Epithelial cell of proximal tubule (primary cell): ENCODE measurements at places on chromosomes 7 and 10. TPM values are rescaled to one million over a fixed set of nuclear protein-coding genes. Genes with fewer than 3 reads are reported as not detected.

GRCh38 chr10:107442035-107442505 is 277.6 kb upstream of the SORCS1 start:
- DNase-seq, result peak; percentile 56

DNA sequence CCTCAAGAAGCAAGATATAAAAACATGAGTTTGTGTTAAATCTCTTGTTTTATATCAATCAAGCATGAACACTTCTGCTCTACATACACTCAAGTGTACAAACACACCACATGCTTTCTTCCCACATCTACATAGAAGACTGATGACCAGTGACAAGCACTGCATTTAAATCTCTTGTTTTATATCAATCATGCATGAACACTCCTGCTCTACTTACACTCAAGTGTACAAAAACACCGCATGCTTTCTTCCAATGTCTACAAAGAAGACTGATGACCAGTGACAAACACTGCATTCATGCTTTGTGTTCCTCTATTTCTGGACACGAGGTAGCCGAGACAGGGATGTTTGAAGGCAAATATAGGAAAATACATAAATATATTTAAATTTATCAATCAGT is 642.0 kb upstream of the PFKP start:
- DNase-seq, result no peak

- DNase-seq, result no peak
Measured at GRCh38 chr10:57362811-57363210, 904.9 kb downstream of the IPMK start.

- DNase-seq, result no peak
Measured at GRCh38 chr10:98331885-98332284, 63.9 kb upstream of the LOXL4 start.

DNA sequence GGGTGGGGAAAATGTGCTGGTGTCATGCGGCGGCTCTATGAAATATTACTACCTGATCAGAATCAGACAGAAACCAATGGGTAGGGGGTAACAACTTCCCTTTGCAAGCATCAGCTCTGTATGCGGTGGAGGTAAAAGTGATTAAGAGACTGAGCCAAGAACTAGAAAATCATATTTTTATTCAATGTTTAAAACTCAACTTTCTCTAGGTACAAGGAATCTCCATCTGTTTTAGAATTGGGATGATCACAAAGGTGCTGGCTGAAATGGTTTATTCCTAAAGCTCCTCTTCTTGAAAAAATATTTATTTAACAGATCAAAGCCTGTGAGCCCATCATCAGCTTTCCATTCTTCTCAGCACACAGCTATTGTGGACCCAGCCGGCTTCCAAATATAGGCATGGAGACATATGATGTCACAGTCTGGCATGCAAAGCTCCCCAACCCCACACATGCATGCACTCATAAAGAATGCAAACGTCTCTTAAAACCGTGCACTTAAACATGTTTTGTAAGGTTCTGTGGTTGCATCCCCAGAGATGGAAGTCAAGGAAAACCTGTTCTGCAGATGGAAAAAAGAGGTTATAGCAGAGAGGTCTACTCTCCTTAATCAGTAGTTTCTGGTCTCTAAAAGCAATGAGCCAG is 126.0 kb downstream of the SKIDA1 start:
- DNase-seq, result peak; percentile 22

DNA sequence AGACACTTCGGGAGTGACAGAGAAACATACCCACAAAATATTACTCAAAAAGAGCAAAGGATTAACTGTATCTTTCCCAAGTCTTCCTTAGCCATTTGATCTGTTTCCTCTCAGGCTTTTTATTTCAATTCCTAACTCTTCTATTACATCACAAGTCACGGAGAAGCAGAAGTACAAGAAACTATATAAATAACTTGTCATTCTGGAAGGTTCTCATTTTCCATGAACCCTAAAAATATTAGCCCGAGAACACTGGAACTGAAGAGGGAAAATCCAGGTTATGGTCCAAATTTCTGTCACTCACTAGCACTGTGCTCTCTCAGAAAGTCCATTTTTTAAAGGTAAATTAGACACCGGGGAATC is 98.0 kb downstream of the GRB10 start:
- DNase-seq, result no peak

DNA sequence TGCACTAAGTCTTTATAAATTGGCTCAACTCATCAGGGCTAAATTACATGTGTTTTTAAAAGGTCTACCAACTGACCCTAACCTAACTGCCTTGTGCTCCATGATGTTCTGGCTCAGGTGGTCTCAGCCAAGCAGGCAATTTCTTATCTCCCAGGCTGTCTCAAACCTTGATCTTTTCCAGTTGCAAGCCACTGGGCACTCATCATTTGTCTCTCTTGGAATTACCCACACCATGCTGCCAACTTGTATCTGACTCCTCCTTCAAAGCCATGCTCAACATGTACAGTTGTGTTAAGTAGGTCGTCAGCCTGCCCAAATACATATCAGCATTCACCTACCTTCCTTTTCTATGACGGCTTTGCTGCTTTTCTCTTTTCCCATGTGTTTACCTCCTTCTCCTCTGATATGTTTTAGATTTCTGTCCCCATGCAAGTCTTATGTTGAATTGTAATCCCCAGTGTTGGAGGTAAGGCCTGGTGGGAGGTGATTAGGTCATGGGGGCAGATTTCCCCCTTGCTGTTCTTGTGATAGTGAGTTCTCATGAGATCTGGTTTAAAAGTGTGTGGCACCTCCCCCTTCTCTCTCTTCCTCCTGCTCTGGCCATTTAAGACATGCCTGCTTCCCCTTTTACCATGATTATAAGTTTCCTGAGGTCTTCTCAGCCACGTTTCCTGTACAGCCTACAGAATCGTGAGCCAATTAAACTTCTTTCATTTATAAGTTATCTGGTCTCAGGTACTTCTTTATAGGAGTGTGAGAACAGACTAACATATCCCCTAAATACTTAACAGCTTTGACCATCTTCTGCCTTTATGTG is 130.0 kb downstream of the ELAPOR2 start:
- no peak for DNase-seq

DNA sequence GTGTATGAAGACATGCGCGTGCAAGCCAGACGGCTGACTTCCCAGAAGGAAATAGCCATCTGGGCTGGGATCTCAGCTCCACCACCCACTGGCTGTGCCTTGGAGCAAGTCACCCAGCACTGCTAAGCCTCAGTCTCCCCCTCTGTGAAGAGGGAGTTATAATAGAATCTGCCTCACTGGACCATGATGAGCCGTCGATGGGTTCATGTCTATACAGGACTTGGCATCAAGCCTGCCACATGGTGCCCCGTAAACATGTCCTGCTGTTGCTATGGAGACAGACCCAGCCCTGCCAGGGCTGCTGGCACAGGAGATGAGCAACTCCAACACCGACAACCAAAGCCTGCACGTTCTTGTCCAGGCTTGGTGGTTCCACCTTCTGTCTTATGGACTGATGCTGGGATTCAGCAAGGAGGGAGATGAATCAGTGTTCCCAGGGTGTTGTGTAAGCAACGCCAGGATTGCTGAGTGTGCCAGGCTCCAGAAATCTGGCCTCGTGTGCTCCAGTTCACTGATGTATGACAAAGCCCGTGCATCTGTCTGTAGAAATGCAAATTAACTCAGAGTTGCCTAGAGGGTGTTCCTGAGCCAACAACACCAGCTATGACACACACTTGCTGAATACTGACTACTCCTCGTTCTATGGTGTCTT is 5.6 kb downstream of the GPR15LG start:
- peak; percentile 96 for DNase-seq

DNA sequence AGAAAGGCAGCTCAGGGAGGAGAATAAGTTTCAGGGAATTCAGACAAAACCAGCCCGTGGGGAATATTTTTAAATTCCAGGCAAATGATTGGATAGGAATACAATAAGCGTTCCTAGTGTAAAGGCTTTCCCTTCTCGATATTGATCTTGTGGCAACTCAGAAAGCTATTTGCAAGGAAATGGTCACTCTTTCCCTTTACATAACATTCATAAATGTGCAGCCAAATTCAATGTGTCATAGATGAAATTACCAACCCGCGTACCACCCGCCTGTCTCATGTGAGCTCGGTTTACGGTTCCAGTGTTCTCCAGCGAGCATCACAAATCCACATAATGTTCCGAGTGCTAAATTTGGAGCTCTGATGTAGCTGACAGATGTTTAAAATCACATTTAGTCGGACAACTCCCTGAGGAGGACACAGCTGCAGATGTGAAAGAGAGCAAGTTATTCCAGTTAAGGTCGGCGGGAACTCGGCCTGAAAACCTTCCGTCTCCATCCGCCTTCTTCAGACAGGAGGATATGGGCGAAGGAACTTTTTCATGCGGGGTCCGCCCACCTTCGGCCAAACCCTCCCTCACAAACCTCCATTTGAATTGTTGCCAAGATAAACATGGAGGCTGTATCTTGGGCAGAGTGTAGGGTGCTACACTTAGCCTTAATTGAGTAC is 327.0 kb downstream of the RNLS start:
- no peak for DNase-seq

GRCh38 chr10:70348228-70348850 is 34.1 kb downstream of the LRRC20 start:
- no peak for DNase-seq

- DNase-seq, result no peak
Measured at GRCh38 chr10:74863551-74863950, 37.2 kb downstream of the KAT6B start.

GRCh38 chr7:25803117-25803887 is 348.7 kb upstream of the NFE2L3 start:
- DNase-seq, result no peak

- no peak for DNase-seq
Measured at GRCh38 chr10:121481180-121481579, 117.1 kb downstream of the FGFR2 start.

DNA sequence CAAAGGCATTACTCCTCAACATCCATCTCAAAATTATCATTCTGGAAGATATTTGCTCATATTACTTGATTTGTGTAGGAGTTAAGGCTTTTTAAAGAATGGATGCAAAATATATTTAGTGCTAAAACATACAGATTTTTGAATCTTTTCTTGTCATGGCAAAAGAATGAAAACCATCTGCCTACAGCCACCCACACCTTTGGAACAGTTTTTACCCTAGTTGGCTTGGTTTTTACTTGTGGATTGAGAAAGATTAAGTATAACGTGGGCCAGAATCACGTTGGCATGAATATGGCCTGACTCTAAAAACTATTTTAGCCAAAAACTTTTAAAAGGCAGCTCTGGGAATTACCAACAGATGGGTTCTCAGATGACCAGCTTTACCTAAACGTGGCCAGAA is 128.2 kb downstream of the SPAG6 start:
- DNase-seq, result no peak

GRCh38 chr7:95867309-95867708 is 95.0 kb downstream of the DYNC1I1 start:
- DNase-seq, result no peak

DNA sequence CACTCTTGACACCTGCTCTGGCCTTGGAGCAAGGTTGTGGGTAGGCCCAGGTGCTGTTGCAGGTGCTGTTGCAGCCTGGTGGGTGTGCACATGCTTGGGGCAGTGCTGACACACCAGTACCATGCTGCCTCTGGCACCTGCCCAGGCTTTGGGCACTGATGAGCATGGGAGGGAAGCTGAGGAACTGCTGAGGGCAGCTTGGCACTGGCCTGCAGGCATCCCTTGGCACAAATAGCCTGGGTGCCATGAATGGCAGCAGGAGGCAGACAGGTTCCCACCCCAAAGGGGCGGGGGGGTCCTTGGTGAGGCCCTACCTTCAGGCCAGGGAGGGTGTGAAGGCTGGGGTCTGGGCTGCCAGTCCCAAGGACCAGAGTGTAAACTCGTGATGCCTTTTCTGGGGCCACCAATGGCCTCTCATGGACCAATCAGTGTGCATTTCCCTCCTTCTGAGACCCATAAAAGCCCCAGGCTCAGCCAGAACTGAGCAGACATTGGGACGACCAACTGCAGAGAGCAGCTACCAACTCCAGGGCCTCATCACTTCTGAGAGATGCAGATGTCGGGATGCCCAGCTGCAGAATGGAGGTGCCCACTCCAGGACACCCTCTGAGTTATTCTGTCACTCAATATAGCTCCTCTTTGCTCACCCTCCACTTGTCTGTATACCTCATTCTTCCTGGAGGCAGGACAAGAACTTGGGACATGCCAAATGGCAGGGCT is 547.4 kb downstream of the ZWINT start:
- no peak for DNase-seq

DNA sequence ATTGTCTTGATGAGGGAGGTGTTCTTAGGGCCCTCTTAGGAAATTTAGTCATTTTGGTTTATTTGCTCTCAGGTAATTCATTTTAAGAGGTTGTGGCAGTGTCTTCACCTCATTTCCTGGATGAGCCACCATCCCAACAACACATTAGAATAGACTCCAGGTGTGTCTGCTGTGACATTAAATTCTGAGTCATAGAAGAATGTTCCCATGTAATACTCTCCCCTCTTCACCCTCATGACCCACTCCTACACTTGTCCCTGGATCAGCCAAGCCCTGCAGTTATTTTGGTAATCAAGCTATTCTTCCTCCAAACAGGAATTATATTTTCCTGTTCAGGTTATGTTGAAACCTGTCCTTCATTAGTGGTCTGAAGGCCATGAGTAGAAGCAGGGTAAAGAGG is 944.1 kb downstream of the SORCS3 start:
- no peak for DNase-seq

DNA sequence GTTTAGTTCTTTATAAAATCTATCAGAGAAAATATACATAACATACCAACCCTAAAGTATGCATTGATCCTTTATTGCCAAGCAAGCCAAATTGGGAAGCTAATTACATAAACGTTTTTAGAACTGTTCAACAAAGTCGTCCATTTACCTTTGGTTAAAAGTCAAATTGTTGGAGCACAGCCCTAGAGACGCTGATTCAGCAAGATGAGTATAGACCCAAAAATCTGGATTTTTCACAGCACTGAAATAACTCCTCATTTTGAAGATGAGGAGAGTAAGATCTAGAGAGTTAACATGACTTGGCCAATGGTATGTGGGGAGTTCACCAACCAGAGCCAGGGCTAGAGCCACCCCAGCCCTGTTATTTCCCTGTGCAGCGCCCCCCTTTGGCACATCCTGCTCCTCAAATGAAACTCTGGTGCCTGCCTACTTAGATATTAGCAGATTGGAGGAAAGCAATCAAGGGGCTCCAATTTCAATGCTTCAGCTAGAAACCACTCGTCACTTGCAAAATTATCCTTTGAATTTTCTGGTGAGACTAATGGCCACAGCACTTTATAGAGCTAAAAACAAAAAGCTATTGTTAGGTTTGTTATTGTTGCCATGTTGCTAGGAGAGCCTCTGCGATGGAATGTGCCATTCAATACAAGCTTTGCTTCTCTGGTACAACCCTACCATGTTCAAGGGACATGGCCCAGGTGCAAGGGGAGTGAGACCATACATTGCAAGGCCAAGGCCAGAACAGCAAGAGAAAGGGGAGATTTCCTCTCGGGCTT is 132.6 kb upstream of the ZEB1 start:
- DNase-seq, result peak; percentile 19

- DNase-seq, result no peak
Measured at GRCh38 chr7:92762851-92763250, 73.5 kb downstream of the CDK6 start.

The SPDYE16 gene
- total RNA-seq, result not detected in 2 replicates

The TRIM50 gene
- total RNA-seq, result not detected in 2 replicates

The USP54 gene
- 13.7 and 17.2 TPM in 2 replicates for total RNA-seq

The PARD3 gene
- total RNA-seq, result 70.5 and 97.8 TPM in 2 replicates

The RPEL1 gene
- total RNA-seq, result 0.06 and 0.07 TPM in 2 replicates
